Foreskin melanocyte (primary cell): ENCODE measurements at places on chromosomes 12 and 14.

DNA sequence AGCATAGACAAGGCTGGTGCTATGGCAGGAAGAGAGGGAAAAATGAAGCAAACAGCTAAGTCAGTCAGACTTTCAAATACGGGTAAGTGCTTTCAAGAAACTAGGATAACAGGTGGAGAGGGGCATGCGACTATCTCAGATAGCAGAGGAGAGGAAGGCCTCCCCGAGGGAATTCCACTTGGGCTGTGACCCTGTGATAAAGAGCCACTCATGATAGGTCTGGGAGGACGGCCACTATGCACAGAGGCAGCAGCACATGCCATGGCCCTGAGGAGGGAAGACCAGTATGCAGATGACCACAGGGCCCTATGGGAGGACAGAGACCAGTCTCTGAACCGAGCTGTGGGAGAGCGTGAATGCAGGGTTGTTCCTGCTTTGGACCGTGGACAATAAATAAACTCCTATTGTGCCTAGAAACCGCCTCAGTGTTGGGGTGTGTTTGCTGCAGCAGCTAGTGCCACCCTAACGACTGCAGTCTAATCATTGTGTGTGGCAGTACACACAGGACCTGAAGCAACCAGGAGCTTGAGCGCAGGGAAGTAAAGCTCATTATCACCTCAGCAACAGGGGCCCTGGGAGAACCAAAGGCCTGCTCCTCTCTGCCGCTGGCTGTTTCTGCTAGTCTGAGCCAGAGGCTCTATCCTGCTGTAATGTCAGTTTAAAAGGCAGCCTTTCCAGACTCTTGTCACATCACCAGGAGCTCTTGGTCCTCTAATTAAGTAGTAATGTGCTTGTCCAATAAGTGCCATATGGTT lies 119.1 kb downstream of the CACNA1C start:
- no peak for DNase-seq

DNA sequence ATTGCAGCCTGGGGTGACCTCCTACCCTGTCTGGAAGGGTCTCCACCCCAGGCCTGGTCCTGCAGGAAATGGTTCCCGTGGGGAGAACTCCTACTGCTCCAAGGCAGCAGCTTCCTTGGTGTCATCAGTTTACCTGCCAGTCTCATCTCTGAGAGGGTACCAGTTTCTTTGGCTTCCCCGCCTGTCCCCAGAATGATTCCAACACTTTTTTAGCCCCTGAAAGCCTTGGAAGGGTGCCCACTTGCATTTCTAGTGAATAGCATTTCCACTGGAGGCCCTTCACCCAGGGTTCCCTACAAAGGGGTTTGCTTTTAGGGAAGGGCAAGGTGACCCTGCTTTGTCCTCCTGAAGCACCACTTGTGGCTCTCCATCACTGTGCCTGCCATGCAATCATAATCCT lies 284.3 kb downstream of the ZFP36L1 start:
- no peak for DNase-seq

DNA sequence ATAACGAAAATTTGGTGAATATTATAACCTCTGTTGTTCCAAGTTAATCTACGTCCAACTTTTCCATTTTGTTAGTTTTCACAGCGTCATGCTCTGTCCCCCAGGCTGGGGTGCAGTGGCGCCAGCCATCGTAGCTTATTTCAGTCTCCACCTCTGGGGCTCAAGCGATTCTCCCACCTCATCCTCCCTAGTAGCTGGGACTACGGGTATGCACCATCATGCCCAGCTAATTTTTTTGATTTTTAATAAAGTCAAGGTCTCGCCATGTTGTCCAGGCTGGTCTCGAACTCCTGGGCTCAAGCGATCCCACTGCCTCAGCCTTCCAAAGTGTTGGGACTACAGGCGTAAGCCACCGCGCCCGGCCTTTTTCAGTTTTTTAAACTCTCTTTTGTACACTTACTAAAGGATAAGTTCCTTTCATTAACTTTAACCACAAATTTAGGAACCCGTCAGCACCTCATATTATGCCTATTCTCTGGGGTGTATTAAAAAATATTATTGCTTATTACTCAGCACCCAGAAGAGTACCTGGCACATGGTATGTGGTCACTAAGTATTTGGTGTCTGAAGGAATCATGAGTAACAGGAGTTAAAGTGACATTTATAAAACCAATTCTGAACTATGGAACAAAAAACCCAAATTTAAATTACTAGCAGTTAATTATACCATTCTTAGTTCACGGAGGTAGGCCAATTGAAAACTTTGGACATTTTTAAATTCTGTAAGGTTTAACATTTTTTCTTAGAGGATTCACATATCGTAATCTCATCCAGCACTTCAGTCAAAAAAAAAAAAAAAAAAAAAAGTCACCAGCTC lies 925 bp upstream of the MIPOL1 start:
- DNase-seq, result no peak

DNA sequence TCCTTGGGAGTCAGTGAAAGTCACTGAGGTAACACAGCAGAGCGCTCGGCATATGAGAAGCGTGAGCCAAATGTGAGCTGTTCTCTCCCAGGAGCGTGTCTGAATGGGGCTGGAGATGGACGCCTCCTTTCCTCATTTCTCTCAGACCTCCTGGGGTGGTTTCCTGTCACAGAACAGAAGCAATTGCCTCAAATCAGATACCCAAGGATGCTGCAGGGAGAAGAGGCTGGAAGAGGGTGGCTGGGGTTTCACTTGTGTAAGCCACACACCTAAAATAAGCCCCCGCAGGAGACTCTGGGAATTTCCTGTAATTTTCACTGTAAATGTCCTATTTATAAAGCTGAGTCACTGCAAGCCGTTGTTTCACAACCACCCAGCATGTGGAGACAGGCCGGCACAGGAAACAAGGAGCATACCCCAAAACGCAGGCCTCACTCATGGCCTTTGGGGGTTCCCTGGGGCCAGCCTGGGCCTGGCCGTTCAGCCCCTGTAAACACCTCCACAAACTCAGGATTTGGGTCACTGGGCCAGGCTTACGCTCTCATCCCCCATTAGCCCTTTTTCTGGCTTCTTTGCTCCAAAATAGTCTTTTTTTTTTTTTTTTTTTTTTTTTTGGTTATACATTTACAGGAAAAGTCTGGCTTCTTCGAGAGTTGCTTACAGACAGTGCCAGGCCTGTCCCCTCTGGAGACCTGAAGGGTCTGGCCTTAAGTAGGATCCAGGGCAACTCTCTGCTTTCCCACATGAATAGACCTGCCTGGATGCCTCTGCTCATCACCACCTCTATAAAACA lies 55.3 kb downstream of the VCPKMT start:
- peak; percentile 73 for DNase-seq

DNA sequence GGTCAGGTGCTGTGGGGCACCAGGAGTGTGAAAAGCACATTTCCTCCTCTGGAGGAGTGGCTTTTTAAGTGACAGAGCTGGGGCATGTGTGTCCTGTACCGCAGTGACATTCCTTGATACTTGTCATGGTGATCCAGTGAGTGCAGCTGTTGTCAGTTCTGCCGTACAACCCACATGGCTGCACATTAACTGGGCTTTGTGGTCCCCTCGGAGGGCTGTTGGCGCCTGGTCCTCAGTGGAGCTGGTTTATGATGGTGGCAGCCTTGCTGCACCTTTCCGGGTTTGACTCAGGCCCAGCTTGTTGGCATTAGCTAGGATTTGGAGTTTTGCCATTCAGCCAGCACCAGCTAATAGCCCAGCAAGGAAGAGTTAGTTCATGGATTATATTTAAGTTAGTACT lies 77.0 kb downstream of the SLC25A47 start:
- DNase-seq, result no peak

DNA sequence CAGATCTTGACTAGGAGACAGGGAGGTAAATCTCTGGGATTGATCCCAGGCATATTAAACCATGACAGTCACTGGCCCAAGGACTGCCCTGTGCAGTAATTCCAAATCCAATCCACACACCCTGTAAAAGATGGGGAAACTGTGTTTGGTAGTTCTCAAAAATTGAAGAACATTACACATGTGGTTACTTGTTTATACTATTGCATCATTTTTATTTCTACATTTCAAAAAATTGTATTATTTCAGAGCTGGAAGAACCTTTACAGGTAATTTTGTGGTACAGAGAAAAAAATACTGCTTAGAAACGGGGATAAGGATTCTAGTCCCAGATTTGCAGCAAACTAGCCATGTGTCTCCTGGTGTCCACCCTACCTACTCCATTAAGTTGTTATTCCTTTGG lies 400.5 kb downstream of the LRIG3 start:
- DNase-seq, result no peak

- DNase-seq, result no peak
Observed at GRCh38 chr12:46831335-46832129, 5.7 kb upstream of the SLC38A4 start.

DNA sequence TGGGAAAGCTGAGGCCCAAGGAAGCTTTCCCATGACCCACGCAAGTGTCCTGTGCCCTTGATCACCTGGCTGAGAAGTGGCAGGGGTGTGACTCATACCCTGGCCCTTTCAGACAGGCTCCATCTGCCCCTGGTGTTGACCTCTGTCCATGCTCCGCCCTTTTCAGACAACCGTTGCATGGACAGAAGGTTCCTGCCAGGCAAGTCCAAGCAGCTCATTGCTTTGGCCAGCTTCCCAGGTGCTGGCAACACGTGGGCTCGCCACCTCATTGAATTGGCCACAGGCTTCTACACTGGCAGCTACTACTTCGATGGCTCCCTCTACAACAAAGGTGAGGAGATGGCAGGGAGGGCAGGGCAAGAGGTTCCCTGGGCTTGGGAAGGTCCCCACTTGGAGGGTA lies 103.5 kb downstream of the WSCD2 start:
- DNase-seq, result no peak
